ENCODE measurements at places on chromosomes 16 and 17.

DNA sequence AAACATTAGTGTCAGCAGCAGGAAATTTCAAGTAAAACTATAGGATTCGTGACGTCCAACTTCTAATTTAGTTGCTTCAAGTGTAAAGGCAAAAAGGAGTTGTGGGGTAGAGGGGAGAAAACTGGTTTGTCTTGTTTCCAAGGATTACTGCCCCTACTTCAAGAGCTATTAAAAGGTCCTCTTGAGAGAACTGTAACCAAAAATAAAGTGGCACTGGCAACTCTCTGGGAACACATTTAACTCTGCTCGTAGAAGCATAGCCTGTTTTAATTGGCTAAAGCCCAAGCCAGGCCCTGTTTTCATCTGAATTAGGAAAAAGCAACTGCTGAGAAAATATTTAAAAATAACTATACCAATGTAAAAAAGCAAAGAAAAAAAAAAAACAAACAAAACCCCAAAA, 51.8 kb upstream of the AKAP1 start:
- DNase-seq = no peak
- H3K36me3 ChIP-seq = no peaks in the 10 kb centered on the region
- H3K27me3 ChIP-seq = no peaks in the 10 kb centered on the region
- H3K27ac ChIP-seq = no peak overlapping the region

DNA sequence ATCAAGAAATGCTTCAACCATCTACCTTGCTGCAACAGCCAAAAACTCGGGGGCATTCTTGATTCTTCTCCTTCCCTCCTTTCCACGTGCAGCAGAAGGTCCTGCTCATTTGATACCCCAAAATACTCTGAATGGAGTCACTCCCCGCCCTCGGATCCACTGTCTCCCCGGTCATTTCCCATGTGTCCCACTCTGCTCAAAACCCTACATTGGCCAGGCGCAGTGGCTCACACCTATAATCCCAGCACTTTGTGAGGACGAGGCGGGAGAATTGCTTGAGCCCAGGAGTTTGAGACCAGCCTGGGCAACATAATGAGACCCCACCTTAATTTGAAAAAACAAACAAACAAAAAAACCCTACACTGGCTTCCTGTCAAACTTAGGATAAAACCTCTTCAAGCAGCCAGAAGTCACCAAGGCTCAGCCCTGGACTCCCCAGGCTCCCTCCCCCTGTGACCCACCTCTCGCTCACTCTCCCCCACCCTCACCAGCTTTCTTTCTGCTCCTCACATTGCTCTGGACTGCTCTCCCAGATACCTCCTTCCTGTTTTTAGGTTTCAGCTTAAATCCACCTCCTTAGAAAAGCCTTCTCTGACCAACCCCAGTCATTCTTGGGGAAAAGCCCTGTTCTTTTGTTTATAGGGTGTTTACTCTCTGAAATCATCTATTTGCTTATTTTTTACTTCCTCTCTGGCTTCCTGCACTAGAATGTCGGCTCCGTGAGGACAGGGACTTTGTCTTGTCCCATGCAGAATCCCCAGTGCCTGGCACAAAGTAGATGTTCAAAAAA, 2.8 kb downstream of the SLC13A2 start:
- H3K27ac ChIP-seq = no peak overlapping the region
- no peaks in the 10 kb centered on the region for H3K36me3 ChIP-seq
- DNase-seq = no peak
- peaks cover 61% of the 10 kb centered on the region for H3K4me1 ChIP-seq
- peaks cover 2% of the 10 kb centered on the region for H3K27me3 ChIP-seq

DNA sequence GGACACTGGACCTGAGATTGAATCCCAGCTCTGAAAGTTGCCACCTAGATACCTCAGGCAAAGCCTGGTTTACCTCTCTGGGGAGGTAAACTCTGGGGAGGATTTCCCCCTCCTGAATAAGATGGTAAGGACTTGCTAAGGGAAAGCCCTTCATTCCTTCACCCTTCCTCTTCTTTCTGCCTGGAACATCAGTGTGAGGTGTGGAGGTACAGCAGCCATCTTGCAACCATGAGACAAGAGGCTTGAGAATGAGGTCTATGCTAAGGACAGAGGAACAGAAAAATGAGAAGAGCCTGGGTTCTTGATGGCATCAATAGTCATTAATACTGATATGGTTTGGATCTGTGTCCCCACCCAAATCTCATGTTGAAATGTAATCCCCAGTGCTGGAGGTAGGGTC, 23.7 kb upstream of the ADCY9 start:
- H3K4me1 ChIP-seq = peaks cover 25% of the 10 kb centered on the region
- no peaks in the 10 kb centered on the region for H3K36me3 ChIP-seq
- no peak overlapping the region for H3K27ac ChIP-seq
- DNase-seq = no peak

GRCh38 chr16:1708083-1708767, 2.2 kb downstream of the MAPK8IP3 start:
- DNase-seq = no peak
- H3K36me3 ChIP-seq = 0 out of 3 replicates have a peak, but pooled peaks cover 5% of the 10 kb centered on the region
- H3K4me1 ChIP-seq = peaks cover 53% of the 10 kb centered on the region
- H3K4me3 ChIP-seq = peak overlapping the region; percentile 84
- no peak overlapping the region for H3K27ac ChIP-seq
- H3K27me3 ChIP-seq = no peaks in the 10 kb centered on the region

- H3K4me1 ChIP-seq = peaks cover 21% of the 10 kb centered on the region
- no peaks in the 10 kb centered on the region for H3K27me3 ChIP-seq
- H3K36me3 ChIP-seq = peaks cover 69% of the 10 kb centered on the region
- no peak for DNase-seq
Observed at GRCh38 chr16:11677959-11678881, 10.0 kb downstream of the SNN start.

- H3K4me3 ChIP-seq = no peak overlapping the region
- no peaks in the 10 kb centered on the region for H3K27me3 ChIP-seq
- no peaks in the 10 kb centered on the region for H3K36me3 ChIP-seq
- H3K4me1 ChIP-seq = peaks cover 25% of the 10 kb centered on the region
- DNase-seq = peak; percentile 86
Observed at GRCh38 chr17:60435244-60436167, 13.2 kb downstream of the CHCT1 start.

DNA sequence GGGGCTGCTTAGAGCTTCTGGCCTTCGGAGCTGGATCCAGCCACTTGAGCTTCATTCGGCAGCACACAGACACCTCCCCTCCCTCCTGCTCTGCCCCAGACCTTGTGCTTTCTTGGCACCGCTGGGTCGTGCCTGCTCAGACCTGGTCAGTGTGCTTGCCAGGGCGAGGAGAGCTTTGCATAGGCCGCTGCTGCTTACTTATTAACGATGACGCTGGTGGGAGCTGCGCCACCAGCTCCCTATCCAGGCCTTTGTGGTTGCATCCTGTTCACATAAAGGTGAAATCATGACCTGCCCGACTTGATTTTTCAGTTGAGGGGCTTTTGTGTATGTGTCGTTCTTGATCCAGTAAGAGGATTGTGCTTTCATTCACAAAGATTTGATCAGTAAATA, 101.1 kb downstream of the MSI2 start:
- DNase-seq = no peak
- H3K27ac ChIP-seq = no peak overlapping the region
- peaks cover 4% of the 10 kb centered on the region for H3K36me3 ChIP-seq
- peaks cover 52% of the 10 kb centered on the region for H3K4me1 ChIP-seq

GRCh38 chr16:81241706-81242105, 3.2 kb downstream of the BCO1 start:
- no peak overlapping the region for H3K4me3 ChIP-seq
- H3K36me3 ChIP-seq = no peaks in the 10 kb centered on the region
- peaks cover 19% of the 10 kb centered on the region for H3K4me1 ChIP-seq
- no peak for DNase-seq

- peaks cover 5% of the 10 kb centered on the region for H3K27me3 ChIP-seq
- no peaks in the 10 kb centered on the region for H3K36me3 ChIP-seq
- H3K27ac ChIP-seq = no peak overlapping the region
- H3K4me1 ChIP-seq = peaks cover 46% of the 10 kb centered on the region
- DNase-seq = no peak
Observed at GRCh38 chr17:50207792-50208567, 6.5 kb upstream of the COL1A1 start.

DNA sequence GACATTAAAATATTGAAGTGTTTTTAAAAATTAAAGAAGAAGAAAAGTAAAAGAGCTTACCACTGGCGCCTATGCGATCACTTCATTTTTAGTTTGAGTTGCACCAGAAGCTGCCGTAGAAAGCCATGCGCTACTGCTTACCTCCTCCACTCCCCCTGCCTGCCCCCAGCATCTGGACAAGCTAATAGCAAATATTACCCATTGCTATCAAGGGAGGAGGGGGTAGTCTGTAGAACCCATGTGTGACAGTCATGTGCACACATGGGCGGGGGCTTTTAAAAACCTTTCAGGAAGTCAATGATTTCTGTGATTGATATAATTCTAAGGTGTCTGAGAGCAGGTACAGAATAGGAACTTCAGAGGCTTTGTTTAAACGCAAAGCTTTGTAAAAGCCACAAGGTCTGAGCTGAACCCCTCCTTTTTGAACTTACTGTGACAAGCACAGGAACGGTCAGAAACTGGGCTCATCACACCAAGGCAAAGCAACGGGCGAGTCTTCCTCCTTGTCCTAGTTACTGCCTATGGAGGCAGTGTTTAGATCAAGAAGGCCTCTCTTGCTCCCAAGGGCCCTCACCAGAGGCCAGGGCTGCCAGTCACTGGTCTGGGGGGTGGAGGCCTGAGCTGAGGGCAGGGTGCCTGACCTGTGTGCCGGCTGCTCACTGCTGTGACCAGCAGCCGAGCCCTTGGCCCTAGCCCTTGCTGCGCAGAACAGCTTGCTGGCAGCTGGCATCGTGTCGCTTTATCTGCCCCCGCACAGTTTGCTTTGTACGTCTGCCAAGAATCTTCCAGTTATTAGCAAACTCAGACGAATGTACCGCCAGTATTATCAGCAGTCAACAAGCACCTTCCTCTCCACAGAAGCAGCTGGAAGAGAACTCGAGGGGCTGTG, 15.0 kb downstream of the GINS2 start:
- no peak overlapping the region for H3K27ac ChIP-seq
- H3K27me3 ChIP-seq = no peaks in the 10 kb centered on the region
- no peak overlapping the region for H3K4me3 ChIP-seq
- H3K36me3 ChIP-seq = peaks cover 89% of the 10 kb centered on the region
- H3K4me1 ChIP-seq = no peaks in the 10 kb centered on the region

DNA sequence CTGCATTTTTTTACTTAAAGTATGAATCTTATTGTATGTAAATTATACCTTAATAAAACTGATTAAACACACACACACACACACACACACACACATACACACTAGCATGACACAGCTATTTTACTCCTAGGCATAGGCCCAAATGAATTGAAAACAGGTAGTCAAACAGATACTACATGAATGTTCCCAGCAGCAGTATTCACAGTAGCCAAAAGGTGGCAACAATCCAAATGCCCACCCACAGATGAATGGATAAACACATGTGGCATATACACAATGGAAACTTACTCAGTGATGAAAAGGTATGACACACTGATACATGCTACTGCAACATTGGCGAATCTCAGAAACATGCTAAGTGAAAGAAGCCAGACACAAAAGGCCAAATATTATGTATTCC, 223.5 kb downstream of the CYB561 start:
- no peak for DNase-seq
- no peaks in the 10 kb centered on the region for H3K4me1 ChIP-seq
- H3K27ac ChIP-seq = no peak overlapping the region
- no peaks in the 10 kb centered on the region for H3K27me3 ChIP-seq
- no peak overlapping the region for H3K4me3 ChIP-seq

- H3K4me3 ChIP-seq = no peak overlapping the region
- no peak for DNase-seq
- H3K27ac ChIP-seq = no peak overlapping the region
Observed at GRCh38 chr16:31913668-31914067, 40.1 kb downstream of the ZNF267 start.

GRCh38 chr16:87882436-87883019, 13.2 kb upstream of the SLC7A5 start:
- H3K27ac ChIP-seq = no peak overlapping the region
- H3K36me3 ChIP-seq = no peaks in the 10 kb centered on the region
- no peaks in the 10 kb centered on the region for H3K27me3 ChIP-seq

DNA sequence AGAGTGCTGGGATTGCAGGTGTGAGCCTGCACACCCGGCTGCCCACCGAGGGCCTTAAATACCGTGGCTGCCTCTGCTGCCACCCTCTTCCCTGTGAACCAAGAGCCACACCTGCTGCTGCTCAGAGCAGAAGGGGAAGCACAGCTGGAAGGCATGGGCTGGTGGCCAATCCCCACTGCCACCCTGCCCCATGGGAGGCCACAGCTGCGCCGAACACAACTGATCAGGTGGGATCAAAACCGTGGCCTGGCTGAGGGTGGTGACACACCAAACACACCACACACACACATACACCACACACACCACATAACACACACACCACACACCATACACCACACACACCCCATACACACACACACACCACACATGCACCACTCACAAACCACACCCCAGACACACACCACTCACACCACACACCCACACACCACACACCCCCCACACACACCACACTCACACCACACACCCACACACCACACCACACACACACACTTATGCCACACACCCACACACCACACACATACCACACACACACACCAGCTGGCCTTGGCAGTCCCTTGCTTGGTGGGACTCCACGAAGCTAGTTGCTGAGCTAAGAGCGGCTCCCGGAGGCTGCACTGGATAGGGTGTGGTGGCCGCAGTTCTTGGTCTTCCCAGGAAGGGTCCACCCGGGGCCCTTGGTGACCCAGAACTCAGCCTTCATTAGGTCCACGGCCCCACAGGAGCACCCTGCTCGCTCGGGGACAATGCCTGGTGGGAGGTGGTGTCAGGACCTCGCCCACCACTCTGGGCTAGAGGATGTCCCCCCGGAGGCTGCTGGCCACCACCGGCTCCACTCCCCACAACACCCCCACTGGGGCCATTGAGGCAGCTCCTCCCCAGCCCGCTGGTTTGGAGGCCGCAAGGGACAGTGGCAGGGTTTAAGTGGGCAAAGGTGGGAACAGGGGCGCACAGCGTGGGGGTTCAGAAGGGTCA, 14.9 kb downstream of the CEP131 start:
- DNase-seq = no peak
- H3K36me3 ChIP-seq = peaks cover 46% of the 10 kb centered on the region
- no peaks in the 10 kb centered on the region for H3K27me3 ChIP-seq

- DNase-seq = no peak
- H3K36me3 ChIP-seq = no peaks in the 10 kb centered on the region
- H3K27me3 ChIP-seq = no peaks in the 10 kb centered on the region
- H3K27ac ChIP-seq = no peak overlapping the region
Observed at GRCh38 chr16:50296807-50297206, 30.5 kb downstream of the ADCY7 start.

GRCh38 chr17:49437696-49438435, 23.2 kb upstream of the PHB1 start:
- no peak for DNase-seq
- peaks cover 49% of the 10 kb centered on the region for H3K4me1 ChIP-seq
- H3K27ac ChIP-seq = no peak overlapping the region
- H3K27me3 ChIP-seq = peaks cover 65% of the 10 kb centered on the region

GRCh38 chr17:332558-333322, 19.9 kb downstream of the RPH3AL start:
- no peak overlapping the region for H3K27ac ChIP-seq
- no peaks in the 10 kb centered on the region for H3K4me1 ChIP-seq
- H3K27me3 ChIP-seq = no peaks in the 10 kb centered on the region
- no peak for DNase-seq

GRCh38 chr17:48295362-48296288, 134.4 kb downstream of the SKAP1 start:
- H3K36me3 ChIP-seq = no peaks in the 10 kb centered on the region
- H3K4me3 ChIP-seq = no peak overlapping the region
- H3K27me3 ChIP-seq = no peaks in the 10 kb centered on the region
- H3K27ac ChIP-seq = no peak overlapping the region
